ENCODE measurements at places on chromosomes 6 and 20.

- DNase-seq: no peak
Measured at GRCh38 chr6:81561071-81561564, 191.4 kb downstream of the TENT5A start.

- DNase-seq: no peak
Measured at GRCh38 chr6:39225543-39225942, 3.7 kb downstream of the KCNK5 start.

GRCh38 chr6:137352859-137353258 is 133.7 kb upstream of the IFNGR1 start:
- no peak for DNase-seq

DNA sequence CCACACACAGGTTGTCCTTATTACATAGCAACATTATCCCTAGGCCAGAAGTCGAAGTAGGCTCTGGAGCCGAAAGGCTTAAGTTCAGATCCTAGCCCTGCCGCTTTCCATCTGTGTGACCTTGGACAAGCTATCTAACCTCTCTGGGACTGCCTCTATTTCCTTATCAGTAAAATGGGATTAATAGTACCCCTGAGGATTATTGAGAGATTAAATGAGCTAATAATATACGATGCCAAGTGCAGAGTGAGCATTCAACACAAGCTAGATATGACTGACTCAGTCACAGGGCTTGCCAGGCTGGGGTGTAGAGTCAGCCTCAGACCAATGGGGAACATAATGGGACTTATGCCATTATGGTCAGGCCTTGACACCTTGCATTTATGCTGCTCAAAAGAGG is 8.9 kb upstream of the SPATA2 start:
- DNase-seq: no peak

DNA sequence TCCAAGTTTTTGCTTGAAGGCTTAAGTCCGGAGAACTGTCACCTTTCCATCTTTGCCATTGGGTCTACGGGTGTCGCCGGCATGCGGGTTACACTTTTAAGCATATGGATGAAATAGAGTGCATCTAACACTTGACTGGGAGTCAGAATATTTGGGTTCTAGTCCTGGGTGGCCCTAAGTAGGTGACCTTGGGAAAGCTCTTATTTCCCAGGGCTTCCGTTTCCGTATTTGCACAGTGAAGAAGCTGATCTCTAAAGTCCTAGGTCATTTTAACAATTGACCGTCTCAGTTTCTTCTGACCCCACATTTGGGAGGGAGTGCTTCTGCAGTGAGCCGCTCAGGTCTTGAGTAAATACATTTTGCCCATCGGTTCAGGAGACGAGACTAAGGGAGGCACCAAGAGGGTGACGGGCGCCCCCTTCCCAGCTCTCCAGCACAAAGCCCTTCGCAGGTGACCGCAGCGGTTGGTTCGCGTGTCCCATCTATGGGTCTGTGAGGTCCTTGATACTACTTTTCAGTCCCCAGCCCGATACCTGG is 651 bp upstream of the BLTP3A start:
- no peak for DNase-seq

- no peak for DNase-seq
Measured at GRCh38 chr6:112338166-112338709, 8.9 kb upstream of the RFPL4B start.

- DNase-seq: no peak
Measured at GRCh38 chr6:108564178-108564577, 3.5 kb downstream of the FOXO3 start.

GRCh38 chr6:128491100-128491581 is 29.3 kb downstream of the PTPRK start:
- no peak for DNase-seq

GRCh38 chr6:32845384-32845884 is 1.6 kb upstream of the PSMB8 start:
- DNase-seq: no peak

GRCh38 chr6:83884523-83884922 is 25.0 kb downstream of the CYB5R4 start:
- peak; percentile 43 for DNase-seq

- no peak for DNase-seq
Measured at GRCh38 chr6:140283197-140283596, 908.7 kb upstream of the CITED2 start.

DNA sequence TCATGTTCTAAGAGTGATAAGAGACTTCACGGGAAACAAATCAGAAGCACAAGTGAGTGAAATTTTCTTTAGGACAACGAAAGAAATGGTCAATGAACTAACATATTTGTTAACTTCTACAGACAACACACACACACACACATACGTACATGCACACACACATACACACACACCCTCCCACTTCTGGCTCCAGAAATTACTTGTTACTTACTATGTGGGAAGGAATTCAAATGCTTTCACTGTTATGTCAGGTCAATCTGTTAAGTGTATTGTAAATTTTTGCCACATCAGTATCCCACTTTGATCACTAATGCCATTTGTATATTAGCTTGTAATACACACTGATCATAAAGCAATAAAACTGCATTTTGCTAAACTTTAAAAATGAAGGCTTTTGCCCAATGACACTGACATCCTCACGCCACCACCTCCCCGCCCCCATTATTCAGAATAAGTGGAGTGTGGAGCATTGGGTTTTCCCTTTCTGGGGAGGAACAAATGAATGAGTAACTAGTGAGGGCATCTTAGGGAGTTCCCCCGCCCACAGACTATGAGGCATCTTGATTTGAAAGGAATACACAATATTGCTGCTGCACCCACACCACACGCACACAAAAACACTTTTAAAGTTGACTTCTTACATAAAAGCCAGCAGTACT is 76.2 kb downstream of the ATXN1 start:
- no peak for DNase-seq

DNA sequence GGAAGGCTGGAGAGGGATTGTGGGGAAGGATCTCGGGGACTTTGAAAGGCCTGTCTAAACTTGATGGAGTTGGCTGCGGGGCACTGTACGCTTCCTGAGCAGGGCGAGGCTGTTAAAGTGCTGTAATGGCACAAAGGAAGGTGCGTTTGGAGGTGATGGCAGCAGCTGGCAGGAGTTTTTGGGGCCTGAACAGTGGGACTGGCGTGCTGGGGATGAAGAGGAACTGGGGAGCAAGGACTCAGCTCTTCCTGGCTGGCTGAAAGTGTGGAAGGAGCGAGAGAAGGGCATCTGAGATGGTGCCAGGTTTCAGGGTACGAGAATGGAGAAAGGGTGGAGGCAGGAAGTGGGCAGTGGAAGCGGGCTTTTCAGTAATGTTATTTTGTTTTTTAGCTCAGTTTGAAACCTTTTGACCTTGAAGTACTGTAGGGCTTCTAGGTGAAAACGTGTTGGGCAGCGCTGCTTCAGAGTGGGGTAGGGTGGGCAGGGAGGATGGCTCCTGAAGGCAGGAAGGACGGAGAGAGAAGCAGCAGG is 8.0 kb downstream of the TMEM181 start:
- DNase-seq: no peak

DNA sequence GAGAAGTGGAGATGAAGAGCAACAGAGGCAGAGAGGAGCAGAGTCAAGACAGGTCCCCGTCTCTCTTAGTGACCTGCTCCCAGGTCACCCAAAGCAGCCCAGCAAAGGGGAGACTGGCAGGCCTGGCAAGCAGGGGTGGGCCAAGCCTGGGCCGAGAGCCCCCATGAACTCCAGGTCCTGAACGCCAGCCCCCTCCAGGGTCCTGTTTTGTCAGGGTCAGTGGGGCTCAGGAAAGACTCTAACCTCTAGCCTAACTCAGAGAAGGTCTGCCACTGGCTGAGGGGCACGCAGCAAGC is 1.2 kb downstream of the NECAB3 start:
- DNase-seq: no peak

DNA sequence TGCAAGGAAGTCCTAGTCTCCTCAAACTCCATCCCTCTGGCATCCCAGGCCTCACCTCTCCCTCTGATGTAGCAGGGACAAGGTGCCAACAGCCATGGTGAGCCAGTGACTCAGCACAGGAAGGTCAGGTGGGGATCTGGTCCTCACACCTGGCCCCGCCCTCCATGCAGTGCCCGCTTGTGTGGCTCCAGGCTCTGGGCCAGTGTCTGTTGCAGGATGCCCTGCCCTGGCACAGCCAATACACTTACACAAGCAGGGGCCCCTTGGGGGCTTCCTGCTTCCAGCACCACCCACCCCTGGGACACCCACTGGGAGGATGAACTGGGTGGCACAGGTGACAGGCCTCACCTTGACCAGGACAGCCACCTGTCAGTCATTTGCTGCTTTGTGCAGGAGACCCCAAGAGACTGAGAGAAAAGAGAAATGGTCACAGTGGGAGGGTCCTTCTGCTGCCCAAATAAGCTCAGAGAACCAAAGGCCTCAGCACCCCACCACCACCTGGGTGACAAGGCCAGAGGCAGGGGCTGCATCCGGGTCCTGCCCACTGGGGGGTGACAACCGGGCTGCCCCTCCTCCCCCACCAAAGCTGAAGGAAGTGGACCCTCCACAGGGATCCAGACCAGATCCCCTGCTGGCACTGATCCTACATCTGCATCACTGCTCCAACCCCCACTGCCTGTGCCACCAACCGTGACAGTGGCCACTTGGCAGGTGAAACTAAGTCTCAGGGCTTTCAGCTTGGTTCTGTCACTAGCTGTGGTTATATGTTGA is 658.8 kb upstream of the DEFB115 start:
- no peak for DNase-seq

DNA sequence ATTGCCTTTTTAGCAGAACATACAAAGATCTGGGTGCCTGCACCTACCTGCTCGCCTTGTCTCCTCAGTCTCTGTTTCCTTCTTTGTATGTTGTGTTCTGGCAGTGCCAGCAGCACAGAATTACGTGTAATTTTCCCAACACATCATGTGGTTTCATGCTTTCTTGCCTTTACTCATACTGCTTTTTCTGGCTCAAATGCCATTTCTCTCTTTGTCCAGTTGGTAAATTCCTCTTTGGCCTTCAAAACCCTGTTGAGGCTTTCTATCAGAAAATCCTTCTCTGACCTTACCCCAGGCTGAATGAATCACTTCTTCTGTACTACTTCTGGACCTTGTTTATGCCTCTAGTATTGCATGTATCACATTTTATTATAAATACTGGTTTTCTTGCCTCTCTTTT is 31.8 kb downstream of the L3MBTL3 start:
- no peak for DNase-seq

GRCh38 chr6:83436674-83437073 is 5.8 kb upstream of the ME1 start:
- no peak for DNase-seq

DNA sequence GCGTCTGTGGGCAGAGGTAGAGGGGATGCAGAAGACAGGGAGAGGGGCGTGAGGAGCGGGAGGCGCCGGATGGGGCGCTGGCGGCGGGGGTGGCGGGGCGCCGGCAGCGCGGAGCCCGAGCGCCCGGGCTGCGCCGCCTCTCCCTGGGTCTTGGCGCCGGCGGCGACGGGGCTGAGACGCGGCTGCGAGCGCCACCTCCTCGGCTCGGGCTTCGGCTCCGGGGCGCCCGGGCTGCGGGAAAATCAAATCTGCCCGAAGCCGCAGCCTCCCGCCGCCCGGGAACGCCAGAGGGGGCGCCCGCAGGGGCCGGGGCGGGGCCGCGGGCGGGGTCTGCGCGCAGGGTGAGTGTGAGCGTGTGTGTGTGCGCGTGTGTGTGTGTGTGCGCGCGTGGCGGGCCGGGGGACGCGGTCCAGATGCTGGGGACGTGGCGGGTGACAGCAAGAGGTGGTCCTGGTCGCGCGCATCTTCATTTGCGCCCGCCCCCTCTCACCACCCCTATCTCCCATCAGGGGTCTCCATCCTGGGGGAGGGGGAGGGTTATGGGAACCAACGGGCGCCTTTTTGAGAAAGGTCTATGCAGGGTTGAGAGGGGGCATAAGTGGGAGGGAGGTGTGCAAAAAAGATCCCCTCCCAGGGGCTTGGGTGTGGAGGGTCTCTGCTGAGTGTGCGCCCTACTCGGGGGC is 646 bp upstream of the CPNE5 start:
- DNase-seq: no peak

- no peak for DNase-seq
Measured at GRCh38 chr6:147750413-147750812, 241.9 kb downstream of the SAMD5 start.

DNA sequence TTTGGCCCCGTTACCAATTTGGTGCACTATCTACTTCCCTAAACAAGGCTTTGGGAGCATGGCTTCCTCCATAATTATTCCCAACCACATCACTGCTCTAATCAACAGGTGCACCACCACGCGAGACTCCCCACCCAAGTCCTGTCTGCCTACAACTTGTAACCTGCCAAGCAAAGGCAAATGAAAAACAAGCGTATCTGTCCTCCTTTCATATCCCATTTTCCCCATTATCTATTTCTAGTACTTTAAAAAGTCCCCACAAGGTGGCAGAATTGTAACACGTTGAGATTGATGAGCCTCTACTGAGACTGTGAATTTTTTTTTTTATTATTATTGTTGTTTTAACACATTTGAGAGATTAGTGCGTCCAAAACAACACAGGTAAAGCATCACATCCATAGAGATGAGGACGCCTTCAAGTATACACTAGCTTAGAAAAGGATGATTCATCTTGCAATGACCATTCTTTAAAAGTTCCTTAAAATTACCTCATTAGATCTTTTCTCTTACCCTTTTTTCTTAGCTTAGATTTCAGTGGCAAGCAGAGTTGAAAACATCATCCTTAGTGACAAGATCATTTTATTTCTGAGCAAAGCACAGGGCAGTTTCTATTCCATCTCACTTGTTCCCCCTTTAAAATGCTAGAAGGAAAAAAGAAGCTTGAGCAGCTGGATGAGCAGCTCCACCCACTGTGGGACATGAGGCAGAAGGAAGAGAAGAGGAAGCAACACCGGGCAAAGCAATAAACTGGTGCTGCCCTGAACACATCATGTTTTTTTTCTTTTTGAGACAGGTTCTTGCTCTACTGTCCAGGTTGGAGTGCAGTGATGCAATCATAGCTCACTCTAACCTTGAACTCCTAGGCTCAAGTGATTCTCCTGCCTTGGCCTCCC is 210.8 kb downstream of the ARHGAP18 start:
- DNase-seq: peak; percentile 78

GRCh38 chr6:129543981-129544380 is 166.0 kb downstream of the ARHGAP18 start:
- no peak for DNase-seq

DNA sequence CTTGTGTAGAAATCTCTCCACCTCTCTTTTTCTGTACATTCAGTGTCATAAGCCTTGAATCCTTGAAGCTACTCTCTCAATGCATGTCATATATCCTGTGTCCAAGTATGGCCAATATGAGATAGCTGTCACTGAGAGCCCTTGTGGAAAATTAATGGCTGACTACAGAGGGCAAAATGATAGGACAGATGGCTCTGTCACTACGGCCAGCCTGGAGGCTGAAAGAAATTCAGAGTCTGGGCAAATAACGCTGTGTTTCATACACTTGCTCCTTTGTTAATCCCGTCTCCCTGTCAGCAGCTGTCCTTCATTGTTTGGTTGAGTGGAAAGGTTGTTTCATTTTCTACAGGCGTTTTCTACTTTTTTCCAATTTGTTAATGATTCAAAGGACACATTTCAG is 70.4 kb upstream of the VGLL2 start:
- DNase-seq: no peak

GRCh38 chr6:46468403-46469010 is 22.7 kb downstream of the RCAN2 start:
- DNase-seq: no peak

All from HFF-Myc (cell line).